Naive thymus-derived CD4-positive, alpha-beta T cell (primary cell): ENCODE measurements at places on chromosomes 11 and 22. TPM values are rescaled to one million over a fixed set of nuclear protein-coding genes. Genes with fewer than 3 reads are reported as not detected.

The OR52A1 gene
- polyA plus RNA-seq: not detected

The CATSPER1 gene
- not detected for polyA plus RNA-seq

The TMEM45B gene
- 12.4 TPM for polyA plus RNA-seq

The POU2AF1 gene
- polyA plus RNA-seq: 0.45 TPM

DNA sequence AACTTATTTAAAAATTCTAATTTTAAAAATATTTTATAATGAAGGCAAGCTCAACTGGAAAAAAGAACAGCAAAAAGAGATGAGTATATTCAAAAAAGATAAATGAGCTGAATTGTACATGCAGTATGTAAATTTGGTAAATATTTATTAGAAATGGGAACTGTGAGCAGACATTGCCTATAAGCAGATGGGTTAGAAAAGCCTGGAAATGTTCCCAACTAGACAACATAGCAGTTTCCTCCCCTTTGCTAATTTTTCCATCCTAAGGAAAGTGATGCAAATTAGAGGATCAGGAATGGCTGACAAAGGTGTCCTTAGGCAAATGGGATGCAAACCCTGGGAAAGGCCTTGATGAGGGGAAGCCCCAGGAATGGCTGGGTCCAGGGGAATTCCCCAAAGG, 37.2 kb downstream of the TP53I11 start:
- H3K4me3 ChIP-seq: no peak overlapping the region
- no peaks in the 10 kb centered on the region for H3K36me3 ChIP-seq
- H3K4me1 ChIP-seq: no peaks in the 10 kb centered on the region
- no peak for DNase-seq
- H3K27ac ChIP-seq: no peak overlapping the region

GRCh38 chr11:65821107-65821506, 12.7 kb upstream of the SNX32 start:
- no peak overlapping the region for H3K4me3 ChIP-seq
- no peaks in the 10 kb centered on the region for H3K36me3 ChIP-seq
- no peaks in the 10 kb centered on the region for H3K27me3 ChIP-seq
- no peak for DNase-seq
- peaks cover 7% of the 10 kb centered on the region for H3K4me1 ChIP-seq
- no peak overlapping the region for H3K27ac ChIP-seq

DNA sequence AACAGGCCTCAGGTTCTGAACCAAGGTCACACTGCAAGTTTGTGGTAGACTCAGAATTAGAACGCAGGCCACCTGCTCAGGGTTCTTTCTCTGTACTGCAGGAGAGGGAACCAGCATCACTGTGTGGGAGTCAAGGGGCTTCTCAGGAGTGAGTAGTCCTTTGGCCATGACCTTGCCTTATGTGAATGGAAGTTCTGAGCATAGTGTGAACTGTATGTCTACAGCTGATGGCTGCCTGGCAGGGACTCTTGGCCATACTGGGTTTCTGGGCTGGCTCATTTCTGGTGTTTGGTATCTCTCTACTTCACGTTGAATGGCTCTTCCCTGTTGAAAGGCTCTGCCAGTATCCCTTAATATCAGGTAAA, 40.1 kb upstream of the TUB start:
- DNase-seq: no peak
- no peaks in the 10 kb centered on the region for H3K27me3 ChIP-seq
- no peak overlapping the region for H3K4me3 ChIP-seq
- H3K4me1 ChIP-seq: no peaks in the 10 kb centered on the region
- no peaks in the 10 kb centered on the region for H3K36me3 ChIP-seq

DNA sequence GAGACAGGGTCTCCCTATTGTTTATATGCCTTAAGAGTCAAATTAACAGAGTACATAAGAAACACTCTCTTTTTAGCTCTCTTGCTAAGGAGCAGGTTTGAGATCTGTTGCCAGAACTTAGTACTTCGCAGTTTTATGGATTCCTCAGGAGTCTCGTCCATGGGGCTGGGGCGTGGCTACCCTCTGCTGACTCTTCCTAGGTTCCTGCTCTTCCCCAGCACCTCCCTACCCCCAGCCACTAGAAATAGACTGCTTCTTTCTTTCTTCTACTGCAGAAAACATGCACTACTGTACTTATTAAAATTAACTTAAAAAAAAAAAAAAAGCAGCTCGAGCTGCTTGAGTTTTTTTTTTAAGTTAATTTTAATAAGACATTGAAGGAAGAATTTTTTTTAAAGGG, 8.0 kb downstream of the FAM118B start:
- H3K4me1 ChIP-seq: no peaks in the 10 kb centered on the region
- H3K4me3 ChIP-seq: no peak overlapping the region
- H3K36me3 ChIP-seq: no peaks in the 10 kb centered on the region
- no peaks in the 10 kb centered on the region for H3K27me3 ChIP-seq

DNA sequence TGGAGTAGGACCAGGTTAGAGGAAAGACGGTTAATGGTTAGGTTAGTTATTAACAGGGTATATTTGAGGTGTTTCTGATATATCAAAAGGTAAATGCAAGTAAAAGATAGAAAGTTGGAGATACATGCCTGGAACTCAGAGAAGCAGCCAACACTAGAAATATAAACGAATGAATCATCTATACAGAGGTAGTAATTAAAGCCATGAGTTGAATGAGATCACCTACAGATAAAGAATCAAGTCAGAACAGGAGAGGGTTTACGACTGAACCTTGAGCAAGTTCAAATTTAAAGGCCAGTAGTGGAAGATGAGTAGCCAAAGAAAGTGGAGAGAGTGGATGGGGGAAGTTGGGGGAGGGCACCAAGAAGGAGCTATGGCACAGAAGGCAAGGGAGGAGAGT, 73.9 kb downstream of the SPON1 start:
- DNase-seq: no peak
- no peaks in the 10 kb centered on the region for H3K4me1 ChIP-seq
- no peaks in the 10 kb centered on the region for H3K36me3 ChIP-seq
- H3K27me3 ChIP-seq: no peaks in the 10 kb centered on the region

- H3K27ac ChIP-seq: no peak overlapping the region
- H3K36me3 ChIP-seq: peaks cover 90% of the 10 kb centered on the region
- no peaks in the 10 kb centered on the region for H3K27me3 ChIP-seq
- H3K4me1 ChIP-seq: no peaks in the 10 kb centered on the region
- no peak for DNase-seq
- no peak overlapping the region for H3K4me3 ChIP-seq
These were observed 23.8 kb downstream of the AMPD3 start for GRCh38 chr11:10478574-10479550.

DNA sequence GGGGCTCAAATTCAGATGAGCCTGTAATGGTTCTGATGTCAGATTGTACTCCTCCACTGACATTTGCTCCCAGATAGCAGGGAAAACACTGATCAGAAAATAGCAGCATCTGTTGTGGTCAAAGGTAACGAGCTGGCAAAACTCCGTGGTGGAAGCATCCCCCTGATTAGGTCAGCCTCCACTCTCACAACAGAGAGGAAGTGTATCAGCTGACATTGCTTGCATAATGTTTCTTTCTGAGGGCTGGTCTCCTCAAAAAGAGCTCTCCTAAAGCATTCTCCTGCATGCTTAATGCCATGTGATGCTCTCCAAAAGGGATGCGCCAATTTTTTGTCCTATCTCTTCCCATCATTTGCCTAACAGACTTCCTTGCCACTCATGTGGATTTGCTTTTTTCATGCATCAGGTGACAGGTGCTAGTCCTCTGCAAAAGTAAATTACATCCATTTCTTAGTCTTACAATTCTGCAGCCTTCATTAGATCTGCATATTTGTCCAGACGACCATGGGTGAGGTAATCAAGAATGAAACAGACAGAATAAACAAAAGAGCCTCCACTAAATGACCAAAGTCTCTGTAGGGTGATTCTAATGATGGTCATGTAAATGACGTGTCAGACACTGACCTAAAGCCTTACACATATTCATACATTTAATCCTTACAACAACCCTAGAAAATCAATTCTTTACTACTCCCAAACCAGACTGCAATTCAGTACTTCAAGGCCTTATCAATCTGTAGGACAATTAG, 6.4 kb upstream of the TENM4 start:
- no peak overlapping the region for H3K4me3 ChIP-seq
- no peaks in the 10 kb centered on the region for H3K27me3 ChIP-seq
- no peak for DNase-seq
- H3K4me1 ChIP-seq: no peaks in the 10 kb centered on the region
- no peaks in the 10 kb centered on the region for H3K36me3 ChIP-seq

GRCh38 chr11:54558407-54558806, 45.4 kb downstream of the OR4C46 start:
- no peak overlapping the region for H3K27ac ChIP-seq
- no peak for DNase-seq
- H3K27me3 ChIP-seq: no peaks in the 10 kb centered on the region
- no peaks in the 10 kb centered on the region for H3K4me1 ChIP-seq
- H3K4me3 ChIP-seq: no peak overlapping the region
- H3K36me3 ChIP-seq: no peaks in the 10 kb centered on the region

GRCh38 chr11:115117956-115118493, 386.2 kb downstream of the CADM1 start:
- no peaks in the 10 kb centered on the region for H3K4me1 ChIP-seq
- no peaks in the 10 kb centered on the region for H3K27me3 ChIP-seq
- H3K36me3 ChIP-seq: no peaks in the 10 kb centered on the region
- H3K4me3 ChIP-seq: no peak overlapping the region

- DNase-seq: no peak
- H3K36me3 ChIP-seq: no peaks in the 10 kb centered on the region
- no peaks in the 10 kb centered on the region for H3K4me1 ChIP-seq
- H3K27ac ChIP-seq: no peak overlapping the region
- no peaks in the 10 kb centered on the region for H3K27me3 ChIP-seq
- H3K4me3 ChIP-seq: no peak overlapping the region
These were observed 22.4 kb downstream of the ADM start for GRCh38 chr11:10327254-10327653.

GRCh38 chr22:27060190-27060589, 402.8 kb downstream of the MIAT start:
- no peaks in the 10 kb centered on the region for H3K4me1 ChIP-seq
- no peak overlapping the region for H3K4me3 ChIP-seq
- no peak for DNase-seq
- no peaks in the 10 kb centered on the region for H3K27me3 ChIP-seq

DNA sequence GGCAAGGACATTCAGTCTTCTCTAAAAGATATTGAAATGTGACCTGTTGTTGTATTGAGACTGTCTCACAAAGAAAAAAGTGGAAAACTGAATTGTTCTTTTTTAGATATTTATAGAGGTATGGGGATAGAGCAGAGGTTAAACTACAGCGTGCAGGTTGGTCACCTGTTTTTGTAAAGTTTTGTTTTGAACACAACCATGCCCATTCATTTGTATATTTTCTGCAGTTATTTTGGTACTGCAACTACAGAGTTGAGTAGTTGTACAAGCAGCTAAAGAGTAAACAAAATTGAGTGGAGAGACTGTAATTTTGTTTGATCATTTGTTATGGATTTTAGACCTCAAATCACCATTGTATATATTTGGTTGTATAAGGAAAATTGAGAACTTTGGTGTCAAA, 11.3 kb downstream of the EED start:
- no peak for DNase-seq
- H3K27ac ChIP-seq: no peak overlapping the region
- H3K36me3 ChIP-seq: peaks cover 13% of the 10 kb centered on the region
- H3K27me3 ChIP-seq: no peaks in the 10 kb centered on the region

- H3K4me3 ChIP-seq: no peak overlapping the region
- no peaks in the 10 kb centered on the region for H3K27me3 ChIP-seq
- no peak for DNase-seq
- H3K36me3 ChIP-seq: no peaks in the 10 kb centered on the region
- H3K4me1 ChIP-seq: no peaks in the 10 kb centered on the region
- H3K27ac ChIP-seq: no peak overlapping the region
These were observed 230.3 kb downstream of the CSNK2A3 start for GRCh38 chr11:11122749-11123148.

DNA sequence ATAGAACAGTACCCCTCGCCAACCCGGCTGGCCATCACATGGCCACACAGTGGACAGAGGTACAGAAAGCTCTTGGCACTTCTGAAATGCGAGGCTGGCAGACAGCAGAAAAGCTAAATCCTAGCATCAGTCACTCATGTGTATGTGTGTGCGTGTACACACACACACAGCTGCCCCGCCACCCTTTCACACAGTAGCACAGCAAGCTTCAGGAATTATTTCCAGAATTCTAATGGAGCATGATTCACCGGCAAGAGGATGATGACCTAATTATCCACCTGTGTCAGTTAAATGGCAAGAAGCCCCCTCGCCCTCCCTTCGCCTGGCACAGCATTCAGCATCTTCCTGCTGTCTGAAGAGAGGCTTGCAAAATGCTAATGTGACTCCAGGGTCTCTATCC, 336.0 kb downstream of the SHANK2 start:
- DNase-seq: no peak
- H3K36me3 ChIP-seq: no peaks in the 10 kb centered on the region
- H3K27me3 ChIP-seq: no peaks in the 10 kb centered on the region
- H3K4me3 ChIP-seq: no peak overlapping the region
- H3K27ac ChIP-seq: no peak overlapping the region
- H3K4me1 ChIP-seq: no peaks in the 10 kb centered on the region
